ENCODE measurements at places on chromosomes 11 and 22. TPM values are rescaled to one million over a fixed set of nuclear protein-coding genes. Genes with fewer than 3 reads are reported as not detected.

GRCh38 chr22:27966168-27967064 lies 47.4 kb upstream of the PITPNB start:
- DNase-seq, result no peak

DNA sequence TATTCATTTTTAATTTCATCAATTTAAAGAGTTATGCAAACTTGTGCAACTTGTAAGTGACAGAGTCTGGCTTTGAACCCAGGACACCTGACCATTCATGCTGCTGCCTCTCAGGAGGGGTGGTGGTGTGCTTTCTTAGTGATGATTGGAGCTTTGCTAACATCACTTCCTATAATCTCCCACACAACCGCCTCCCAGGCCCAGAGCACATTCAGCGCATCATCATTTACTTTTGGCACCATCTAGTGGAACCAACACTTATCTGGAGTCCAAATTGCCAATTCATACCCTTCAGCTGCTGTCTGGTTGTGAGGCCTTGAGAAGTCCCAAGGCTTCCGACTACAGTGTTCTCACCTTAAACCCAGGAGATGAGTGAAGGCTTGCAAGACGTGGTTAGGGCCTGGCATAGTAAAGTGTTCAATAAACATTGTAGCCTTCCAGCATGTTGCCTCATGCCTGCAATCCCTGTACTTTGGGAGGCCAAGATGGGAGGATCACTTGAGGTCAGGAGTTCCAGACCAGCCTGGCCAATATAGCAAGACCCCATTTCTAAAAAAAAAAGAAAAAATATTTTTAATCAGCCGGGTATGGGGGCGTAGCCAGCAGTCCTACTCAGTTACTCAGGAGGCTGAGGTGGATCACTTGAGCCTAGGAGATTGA lies 1.1 kb upstream of the TTLL1 start:
- DNase-seq, result peak; percentile 91

- DNase-seq, result no peak
Observed at GRCh38 chr11:32531528-32531927, 52.1 kb upstream of the EIF3M start.

DNA sequence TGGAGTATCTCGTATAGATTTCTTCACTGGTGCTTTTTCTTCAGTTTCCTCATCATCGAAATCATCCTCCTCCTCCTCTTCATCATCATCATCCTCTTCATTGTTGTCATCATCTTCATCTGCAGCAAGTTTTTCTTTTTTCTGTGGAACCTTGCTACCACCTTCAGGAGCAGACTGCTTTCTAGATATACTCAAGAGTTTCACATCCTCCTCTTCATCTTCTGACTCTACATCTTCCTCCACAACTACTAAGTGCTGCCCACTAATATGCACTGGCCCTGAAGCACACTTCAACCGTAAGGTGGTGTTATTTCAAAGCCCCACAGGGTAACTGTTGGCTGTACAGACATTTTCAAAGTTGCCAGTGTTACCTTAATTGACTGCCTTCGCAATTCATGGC lies 17.1 kb downstream of the OR2AT4 start:
- DNase-seq, result no peak

The DKK3 gene
- total RNA-seq, result 103 TPM
